Inflammatory macrophage treated with lipopolysaccharide for 4 hours (primary cell): ENCODE measurements at places on chromosomes 2 and 18.

DNA sequence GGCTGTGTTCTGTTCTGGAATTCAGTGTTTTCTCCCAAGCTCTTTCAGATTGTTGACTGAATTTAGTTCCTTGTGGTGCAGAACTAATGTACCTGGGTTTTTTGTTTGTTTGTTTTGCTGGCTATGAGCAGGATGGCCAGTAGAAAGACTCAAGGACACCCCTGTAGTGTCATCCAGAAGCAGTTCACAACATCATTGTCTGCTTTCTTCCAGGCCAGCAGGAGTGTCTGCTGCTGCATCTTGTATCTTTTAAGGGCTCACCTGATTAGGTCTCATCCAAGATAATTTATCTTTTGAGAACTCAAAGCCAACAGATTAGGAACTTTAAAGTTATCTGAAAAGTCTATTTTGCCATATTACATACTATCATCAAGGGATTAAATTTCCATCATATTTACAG, 318.5 kb upstream of the MC4R start:
- DNase-seq, result no peak

- DNase-seq, result no peak
Observed at GRCh38 chr18:39403121-39403520, 1837.5 kb upstream of the CELF4 start.

- DNase-seq, result no peak
Observed at GRCh38 chr2:240459401-240460252, 24.2 kb downstream of the GPC1 start.

DNA sequence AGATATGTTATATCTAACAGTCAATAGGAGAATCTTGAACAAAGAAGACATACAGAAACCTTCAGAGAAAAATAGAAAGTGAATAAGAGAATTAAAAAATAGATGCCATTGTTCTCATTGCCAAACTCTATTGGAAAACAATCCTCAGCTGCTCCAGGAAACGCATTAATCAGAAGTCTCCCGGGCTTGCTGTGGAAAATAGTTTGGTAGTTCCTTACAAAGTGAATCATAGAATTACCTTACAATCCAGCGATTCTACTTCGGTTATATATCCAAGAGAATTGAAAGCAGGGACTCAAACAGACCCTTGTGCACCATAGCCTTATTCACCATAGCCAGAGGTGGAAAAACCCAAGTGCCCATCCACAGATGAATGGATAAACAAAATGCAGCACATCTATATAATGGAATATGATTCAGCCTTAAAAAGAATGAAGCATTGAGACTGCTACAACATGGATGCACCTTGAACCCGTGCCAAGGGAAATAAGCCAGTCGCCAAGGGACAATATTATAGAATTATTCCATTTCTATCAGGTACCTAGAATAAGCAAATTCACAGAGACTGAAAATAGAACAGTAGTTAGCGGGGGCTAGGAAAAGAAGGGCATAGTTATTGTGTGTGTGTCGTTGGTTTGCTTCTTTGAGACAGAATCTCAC, 21.9 kb upstream of the CHRNA1 start:
- no peak for DNase-seq

DNA sequence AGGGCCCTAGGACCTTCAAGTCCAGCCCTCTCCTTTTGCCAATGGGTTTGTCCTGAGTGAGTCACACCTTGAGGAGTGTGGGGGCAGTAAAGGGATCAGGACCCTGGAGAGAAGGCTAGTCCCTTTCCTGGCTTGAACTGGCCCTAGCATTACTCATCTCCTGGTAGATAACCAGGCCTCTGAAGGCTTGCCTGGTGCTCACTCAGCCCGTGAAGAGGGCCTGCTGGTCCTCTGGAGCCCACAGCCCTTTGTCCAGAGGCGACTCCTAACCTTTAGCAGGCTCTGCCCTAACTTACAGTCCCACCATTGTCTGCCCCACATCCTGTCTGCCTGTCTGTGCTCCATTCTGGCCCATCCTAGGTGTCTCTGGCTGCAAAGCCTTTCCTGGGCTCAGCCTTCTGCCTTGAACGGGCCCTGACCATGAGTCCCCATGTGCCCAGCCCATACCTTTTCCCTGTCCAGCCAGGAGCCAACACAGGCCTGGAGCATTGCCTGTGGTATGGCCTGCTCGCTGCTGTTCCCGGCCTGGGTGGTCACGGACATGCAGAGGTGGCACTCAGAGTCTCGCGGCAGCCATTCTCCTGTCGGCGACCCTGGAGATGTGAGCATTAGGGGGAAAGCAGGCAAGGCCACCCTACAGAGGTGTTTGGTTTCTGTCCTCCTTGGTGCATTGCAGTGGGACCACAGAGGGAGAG, 5.0 kb downstream of the SFTPB start:
- no peak for DNase-seq

DNA sequence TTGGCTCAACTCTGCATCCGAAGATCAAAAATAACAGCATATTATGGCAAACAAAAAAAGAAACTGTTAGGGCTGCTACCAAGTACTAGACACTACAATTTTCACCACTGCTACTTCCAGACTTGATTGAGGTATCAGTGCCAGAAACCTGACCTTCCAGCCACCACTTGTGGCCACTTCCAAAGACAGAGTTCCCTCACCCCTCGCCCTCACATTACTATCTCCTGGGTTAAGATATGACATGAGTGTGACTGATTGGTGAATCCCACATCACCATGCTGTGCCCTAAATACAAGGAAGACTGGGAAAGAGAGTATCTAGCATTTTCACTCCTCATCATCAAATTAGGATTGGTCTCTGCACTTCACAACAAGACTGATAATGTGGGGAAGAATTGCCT, 296.1 kb upstream of the NT5C1B start:
- no peak for DNase-seq

DNA sequence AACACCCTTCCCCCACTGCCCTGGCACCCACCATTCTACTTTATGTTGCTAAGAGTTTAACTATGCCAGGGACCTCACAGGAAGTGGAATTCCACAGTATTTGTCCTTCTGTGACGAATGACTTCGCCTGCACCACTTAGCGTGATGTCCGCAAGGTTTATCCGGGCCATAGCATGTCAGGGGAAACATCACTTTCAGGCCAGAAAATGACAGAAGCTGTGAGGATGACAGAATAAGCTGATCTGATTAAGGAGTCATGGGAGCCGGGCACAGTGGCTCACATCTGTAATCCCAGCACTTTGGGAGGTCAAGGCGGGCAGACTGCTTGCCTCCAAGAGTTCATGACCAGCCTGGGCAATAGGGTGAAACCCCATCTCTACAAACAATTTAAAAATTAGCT, 248.8 kb downstream of the EIPR1 start:
- no peak for DNase-seq

DNA sequence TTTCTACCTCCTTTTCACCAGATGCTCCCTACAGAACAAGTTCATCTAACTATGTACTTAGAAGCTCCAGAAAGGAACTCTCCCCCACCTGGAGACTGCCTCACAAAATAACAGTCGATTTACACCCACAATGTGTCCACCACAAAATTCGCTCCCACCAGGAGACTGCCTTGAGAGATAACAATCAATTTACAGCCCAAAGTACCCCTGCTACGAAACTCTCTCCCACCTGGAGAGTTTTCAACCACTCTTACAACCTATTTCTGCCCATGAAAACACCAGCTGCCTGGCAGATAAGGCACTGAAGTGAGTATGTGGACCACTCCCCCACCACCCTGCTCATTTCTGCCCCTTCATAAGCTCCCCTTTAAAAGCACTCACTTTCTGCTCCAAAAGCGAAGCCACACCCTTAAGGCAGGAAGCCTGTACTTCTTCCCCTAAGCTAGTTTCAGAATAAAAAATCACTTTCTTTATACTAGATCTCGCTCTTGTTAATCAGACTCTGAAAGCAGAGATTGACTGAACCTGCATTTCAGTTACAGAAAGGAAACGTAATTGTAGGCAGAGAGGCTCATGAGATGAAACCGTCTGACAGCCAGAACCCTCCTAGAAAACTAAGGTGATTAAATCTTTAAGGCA, 94.4 kb upstream of the RBBP8 start:
- peak; percentile 36 for DNase-seq

DNA sequence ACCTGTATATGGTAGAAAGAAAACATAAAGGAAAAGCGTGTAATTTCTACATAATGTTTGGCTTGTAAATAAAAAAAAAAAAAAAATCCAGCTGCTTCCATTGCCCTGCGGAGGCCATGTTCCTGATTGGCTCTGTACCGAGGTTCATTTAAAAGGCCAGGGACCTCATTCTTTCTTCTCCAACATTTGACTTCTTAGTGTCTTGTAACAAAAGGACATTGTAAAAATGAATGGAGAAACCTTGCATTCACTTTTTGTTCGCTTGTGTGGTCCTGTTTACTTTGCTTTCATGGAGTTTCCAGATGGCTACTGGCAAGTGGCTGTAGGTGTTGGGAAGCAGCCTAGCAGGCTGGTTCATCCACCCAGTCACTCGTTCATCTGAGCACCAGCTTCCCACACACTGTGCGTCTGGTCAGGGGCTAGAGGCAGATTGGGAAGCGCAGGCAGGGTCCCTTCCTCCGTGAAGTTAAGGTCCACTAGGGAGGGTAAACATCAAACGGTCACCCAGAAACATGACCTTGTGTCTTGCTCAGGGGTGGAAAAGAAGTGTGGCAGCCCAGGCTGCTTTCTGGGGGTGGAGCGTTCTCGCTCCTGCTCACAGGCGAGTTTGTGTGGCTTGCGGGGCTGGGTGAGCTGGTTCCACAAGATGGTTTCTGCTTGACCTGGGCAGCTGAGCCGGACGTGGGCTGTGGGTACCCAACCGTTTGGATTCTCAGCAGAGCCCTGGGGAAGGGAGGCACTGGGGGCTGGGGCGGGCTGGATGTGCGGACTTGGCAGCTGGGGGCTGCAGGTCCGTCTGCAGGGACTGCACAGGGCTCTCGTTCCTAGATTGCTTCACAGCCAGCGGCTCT, 260.7 kb downstream of the AGAP1 start:
- DNase-seq, result no peak

DNA sequence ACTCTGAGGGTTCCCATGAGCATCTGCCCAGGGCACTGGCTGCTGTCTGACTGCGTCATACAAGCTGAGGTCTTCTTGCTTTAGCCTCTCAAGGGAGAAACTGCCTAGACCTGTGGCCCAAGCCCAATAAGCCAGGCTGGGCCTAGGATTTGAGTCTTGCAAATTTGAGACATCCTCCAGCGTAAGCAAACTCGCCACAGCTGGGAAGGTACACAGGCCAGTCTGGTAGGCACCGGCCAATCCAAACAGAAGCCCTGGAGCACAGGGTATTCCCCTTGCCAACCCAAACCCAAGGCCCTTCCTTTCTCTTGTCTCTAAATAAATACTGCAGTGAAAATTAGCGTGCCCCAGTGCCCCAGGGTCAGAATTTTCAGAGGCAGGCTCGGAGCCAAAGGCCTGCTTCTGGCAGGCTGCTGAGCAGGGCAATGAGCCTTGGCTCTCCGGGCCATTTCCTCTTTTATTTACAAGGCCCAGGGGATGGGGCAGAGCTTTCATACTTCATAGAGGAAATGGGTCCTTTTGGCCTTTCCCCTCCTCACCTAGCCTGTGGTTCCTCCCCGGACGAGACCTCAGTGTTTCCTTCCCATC, 33.3 kb downstream of the POLR1A start:
- DNase-seq, result peak; percentile 54
